ENCODE measurements at places on chromosomes 1 and 21.

GRCh38 chr1:210989905-210990304, 144.0 kb downstream of the KCNH1 start:
- no peak for DNase-seq

DNA sequence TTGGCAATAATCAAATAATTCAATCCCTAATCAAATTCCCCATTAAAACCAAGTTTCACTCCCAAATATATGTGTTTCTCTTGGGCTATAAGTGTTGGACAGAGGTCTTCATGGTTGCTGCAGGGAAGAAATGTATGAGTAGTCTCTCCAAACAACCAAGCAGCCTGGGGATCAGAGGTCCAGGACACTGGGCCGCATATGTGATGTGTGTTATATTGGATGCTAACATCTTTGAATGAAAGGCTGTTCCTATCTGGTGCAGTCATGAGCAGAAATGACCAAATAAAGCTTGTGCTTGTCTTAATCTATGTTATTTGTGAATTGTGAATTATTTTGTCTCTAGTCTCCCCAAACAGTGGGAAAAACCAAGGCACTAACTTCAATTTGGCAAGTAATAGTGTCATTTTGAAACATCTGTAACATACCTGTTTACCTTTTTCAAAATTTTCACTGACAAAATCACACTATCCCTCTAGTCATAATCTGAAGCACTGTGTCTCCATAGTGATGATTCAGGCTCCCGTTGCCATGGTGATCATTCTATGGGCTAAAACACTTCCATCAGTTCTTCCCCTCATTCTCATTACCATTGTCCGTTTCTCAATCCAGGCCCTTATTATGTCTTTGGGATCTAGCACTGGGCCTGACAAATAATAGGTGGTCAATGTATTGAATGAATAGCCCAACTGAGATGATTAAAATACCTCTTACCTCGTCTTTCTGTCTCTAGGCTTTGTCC, 12.5 kb upstream of the TADA1 start:
- DNase-seq, result no peak

DNA sequence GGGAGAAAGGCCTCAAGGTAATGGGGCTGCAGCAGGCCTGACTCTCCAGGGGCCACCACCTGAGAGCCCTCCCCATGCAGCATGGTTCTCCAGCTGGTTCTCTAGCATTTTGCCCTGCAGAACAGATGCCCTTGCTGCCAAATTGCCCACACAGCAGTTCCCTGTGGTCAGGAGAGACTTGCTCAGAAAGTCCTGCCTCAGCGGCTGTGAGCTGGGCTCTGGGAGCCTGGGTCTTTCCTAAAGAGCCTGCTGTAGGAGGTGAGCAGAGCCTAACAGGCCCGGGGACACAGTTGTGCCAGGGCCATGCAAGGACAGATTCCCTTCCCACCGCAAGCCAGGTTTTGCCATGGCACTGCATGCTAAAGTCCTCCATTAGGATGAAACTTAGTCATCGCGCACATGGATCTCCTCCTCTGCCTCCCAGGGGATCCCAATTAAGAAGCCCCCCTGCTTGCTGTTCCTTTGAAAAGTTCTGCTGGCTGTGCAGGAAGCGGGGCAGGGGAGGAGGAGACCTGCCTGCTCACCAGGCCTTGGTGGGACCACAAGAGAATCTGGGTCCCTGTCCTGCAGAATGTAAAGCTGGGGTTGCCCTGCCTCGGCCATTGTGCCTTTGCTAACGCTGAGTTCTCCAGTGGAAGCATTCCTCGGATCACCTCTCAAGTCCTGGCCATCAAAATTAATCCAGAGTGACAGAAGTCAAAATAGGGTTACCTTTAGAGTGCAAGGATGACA, 21.4 kb downstream of the TEX35 start:
- DNase-seq, result no peak

GRCh38 chr1:77655431-77655974, 27.0 kb downstream of the ZZZ3 start:
- no peak for DNase-seq

- DNase-seq, result no peak
Observed at GRCh38 chr1:19448491-19449439, 36.6 kb downstream of the CAPZB start.

DNA sequence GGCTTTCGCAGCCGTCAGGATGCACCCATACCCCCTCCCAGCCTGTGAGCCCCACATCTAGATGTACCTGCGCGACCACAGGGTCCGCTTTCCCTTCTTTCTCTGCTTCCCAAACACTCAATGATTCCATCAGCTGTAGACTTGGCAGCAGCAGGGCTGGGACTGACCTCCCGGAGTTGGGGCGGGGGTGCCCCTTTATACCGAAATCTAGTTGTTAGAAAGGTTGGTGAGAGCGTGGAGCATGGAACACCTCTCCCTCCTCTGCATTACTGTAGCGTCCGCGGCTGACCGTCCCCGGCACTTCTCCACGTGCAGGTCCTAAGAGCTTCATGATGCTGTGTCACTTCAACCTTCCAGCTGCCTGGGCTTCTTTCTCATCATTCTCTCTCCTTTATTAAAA, 21.1 kb upstream of the ACTRT2 start:
- no peak for DNase-seq

- no peak for DNase-seq
Observed at GRCh38 chr1:184113251-184113650, 61.7 kb downstream of the TSEN15 start.

- no peak for DNase-seq
Observed at GRCh38 chr1:205444931-205445645, 10.8 kb downstream of the BLACAT1 start.

- DNase-seq, result no peak
Observed at GRCh38 chr21:30336596-30336995, 898 bp downstream of the KRTAP27-1 start.

- DNase-seq, result no peak
Observed at GRCh38 chr21:28832013-28832714, 160.5 kb downstream of the LTN1 start.

- no peak for DNase-seq
Observed at GRCh38 chr1:41850029-41850428, 68.7 kb downstream of the HIVEP3 start.

DNA sequence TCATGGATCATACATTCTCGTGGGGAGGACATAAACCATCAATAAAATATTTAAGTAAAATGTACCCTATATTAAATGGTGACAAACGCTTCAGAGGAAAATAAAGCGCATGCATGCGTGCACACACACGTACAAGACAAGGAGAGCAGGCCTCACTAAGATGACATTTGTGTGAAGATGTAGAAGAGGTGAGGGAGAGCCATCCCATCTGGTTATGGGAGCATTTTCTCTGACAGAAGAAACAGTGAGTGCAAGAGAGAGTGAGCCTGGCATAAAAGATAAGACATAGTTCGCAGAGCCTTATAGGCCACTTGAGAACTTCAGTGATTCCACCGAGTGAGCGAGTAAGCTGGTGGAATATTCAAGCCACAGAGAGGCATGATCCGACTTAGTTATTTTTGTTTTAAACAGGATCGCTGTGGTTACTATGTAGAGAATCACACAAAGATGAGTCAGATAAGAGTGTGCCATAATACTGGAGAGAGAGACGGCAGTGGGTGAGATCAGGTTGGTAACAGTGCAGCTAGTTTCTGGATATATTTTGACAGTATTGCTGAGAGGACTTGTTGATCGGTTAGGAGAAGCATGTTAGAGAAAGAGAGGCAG, 624.2 kb downstream of the PLPP3 start:
- no peak for DNase-seq

DNA sequence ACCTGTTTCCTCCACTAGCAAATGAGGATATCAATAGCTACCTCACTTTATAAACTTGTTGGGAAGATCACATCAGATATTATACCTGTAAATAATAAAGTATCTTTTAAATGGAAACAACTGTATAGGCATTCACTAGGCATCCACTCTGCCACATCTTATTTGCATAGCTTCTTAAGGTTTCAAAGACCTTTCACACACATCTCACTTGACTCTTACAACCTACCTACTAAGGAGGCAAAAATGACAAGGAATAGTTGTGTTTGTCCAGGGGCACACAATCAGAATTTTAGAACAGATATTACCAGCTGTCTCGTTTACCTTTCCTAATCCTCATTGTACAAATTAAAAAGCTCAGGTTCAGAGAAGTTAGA, 51.5 kb downstream of the VANGL2 start:
- no peak for DNase-seq

- no peak for DNase-seq
Observed at GRCh38 chr1:178516110-178516509, 3.2 kb downstream of the TEX35 start.

DNA sequence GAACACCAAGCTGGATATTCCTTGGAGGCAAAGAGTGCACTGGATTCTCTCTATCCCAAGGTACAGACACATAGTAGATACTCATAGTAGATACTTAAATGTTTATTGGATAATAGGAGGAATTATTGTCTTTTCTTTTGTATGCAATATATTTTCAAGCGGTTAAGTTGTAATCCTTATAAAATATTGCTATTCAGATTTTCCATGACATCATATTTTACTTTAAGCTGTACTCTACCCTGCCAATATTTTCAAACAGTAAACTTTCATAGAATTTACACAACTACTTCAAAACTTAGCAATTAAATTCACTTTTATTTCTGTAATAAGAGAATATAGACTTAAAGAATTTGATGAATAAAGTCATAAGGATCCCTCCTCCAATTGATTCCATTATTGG, 546.5 kb upstream of the CAMK1G start:
- DNase-seq, result no peak

DNA sequence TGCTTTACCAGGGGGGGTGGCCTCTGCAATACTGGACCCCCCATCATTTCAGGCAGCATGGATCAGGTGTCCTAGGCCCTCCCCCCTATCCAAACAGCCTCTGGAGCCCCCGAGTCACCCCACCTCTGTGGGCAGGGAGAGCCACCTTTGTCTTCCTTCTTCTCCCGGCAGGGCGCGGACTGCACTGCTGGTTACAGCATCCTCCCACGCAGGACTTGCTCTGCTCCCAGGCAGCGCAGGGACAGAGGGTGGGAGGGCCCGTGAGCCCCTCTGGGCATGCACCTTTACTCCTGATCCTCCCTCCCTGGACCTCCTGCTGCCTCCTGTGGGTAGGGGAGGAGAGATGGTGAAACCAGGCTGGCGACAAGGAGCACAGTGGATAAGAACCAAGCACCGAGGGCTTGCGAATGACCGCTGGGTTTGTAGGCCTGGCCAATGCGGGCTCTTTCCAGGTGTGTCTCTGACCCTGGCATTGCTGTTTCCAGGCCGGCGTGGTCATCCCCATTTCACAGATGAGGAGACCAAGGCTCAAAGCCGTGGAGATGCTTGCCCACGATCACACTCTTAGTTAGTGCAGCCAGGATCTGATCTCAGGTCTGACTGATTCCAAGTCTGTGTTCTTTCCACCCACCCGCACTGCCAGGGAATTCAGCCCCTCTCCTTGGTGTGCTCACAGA, 73.6 kb upstream of the TARDBP start:
- no peak for DNase-seq

DNA sequence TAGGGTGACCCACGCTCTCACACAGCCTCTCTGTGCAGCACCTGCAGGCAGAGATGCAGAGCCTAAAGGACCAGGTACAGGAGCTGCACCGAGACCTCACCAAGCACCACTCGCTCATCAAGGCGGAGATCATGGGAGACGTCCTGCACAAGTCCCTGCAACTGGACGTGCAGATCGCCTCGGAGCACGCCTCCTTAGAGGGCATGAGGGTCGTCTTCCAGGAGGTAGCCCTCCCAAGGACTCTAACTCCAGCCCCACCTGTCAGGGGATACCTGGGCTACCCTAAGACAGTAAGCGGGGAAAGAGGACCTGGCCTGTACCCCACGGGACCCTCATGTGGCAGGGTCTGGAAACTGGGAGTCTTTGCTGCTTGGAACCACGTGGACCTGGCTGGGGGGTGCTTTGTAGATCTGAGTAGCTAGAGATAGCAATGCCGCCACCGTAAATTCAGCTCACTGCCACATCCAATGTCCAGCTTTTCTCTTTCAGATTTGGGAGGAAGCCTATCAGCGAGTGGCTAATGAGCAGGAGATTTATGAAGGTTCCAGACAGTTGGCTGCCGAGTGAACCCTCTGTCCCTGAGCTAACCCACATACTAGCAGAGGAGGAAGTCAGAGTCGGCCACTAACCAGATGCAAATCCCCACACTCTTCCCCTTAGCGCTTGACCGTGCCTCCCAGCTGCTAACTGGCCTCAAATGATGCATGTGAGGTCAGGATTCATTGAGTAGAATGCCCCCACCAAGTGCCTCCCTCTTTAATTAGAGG, 6.5 kb downstream of the RNF207 start:
- no peak for DNase-seq

DNA sequence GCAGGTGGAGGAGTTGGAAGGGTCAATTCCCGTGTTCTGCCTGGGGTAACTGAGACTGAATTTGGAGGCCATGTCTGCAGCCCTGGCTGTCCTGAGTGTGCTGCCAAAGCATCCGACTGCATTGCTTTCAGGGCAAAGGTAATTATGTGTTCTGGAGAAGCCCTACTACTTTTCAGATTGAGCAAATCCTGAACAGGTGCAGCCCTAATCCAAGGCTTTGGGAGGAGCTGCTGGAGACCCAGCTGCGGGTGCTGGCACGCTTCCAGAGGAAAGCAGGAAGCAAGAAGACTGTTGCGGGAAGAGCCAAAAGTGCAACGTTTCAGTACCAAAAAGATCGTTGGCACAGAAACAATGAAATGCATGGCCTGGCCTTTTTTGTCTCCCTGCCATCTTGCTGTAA, 73.7 kb upstream of the NRIP1 start:
- DNase-seq, result no peak

DNA sequence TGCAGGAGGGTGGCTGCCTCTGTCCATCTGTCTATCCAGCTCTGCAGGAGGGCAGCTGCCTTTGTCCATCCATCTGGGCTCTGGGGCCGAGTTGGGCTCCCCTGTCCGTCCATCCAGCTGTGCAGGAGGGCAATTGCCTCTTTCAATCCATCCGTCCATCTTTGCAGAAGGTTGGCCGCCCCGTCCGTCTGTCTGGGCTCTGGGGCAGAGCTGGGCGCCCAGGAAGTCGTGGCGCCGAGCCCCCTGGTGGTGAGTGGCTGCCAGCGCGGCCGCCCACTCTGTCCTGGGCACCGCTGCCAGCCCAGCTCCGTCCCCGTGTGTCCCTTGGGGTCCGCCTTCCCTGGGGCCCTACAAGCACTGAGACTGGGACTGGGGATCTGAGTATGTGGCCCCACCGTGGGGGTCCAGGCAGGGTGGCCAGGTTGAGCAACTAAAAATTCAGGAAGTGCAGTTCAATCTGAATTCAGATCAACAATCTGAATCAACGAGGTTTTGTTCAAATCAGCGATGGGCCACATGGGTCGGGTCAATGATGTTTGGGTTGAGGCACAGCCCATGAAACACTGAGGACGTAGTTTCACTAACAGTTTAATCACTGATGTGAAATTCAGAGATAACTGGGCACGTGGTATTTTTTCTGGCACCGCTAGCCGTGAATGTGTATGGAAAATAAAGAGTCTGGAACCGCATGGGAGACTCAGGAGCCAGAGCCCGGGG, 99.1 kb upstream of the ACTRT2 start:
- DNase-seq, result no peak

- DNase-seq, result no peak
Observed at GRCh38 chr1:97743129-97743528, 177.7 kb downstream of the DPYD start.

- DNase-seq, result no peak
Observed at GRCh38 chr1:109280862-109281261, 2.1 kb downstream of the PSRC1 start.

Measured in T-helper 17 cell (primary cell).